ENCODE measurements at places on chromosomes 7 and 10.

- no peak for DNase-seq
Measured at GRCh38 chr7:54394834-54395233, 147.3 kb upstream of the VSTM2A start.

GRCh38 chr7:78379148-78379547 is 580.6 kb downstream of the PHTF2 start:
- DNase-seq, result no peak

- no peak for DNase-seq
Measured at GRCh38 chr7:36639826-36640225, 84.5 kb downstream of the AOAH start.

DNA sequence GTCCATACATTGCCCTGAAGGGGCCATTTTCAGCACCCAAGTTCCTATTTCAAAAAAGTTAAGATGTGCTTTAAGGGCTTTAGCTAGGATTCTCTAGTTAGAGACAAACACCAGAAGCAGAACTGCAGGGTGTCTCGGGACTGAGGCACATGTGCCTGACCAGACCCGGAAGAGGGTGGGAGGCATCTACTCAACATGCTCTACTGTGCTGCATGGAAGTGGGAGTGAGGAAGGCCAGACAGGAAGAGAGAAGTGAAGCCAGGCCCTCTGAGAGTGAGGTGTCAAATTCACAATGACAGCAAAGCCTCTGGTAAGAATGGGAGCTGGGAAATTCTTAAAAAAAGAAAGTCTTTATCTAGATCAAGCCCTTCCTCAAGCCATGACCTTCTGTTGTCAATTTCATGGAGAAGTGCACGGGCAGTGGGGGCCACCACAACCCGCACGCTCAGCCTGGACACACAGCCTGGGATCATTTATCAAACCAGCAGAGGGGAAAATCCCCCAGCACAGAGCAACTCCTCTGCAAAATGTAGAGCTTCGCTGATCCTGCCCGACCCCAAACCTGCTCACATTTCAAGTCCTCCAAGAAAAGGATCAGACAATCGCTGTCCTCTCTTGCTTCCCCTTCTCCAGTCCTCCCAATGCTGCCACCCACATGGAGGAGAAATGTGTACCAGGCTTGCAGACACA is 38.7 kb downstream of the PLXNA4 start:
- no peak for DNase-seq

DNA sequence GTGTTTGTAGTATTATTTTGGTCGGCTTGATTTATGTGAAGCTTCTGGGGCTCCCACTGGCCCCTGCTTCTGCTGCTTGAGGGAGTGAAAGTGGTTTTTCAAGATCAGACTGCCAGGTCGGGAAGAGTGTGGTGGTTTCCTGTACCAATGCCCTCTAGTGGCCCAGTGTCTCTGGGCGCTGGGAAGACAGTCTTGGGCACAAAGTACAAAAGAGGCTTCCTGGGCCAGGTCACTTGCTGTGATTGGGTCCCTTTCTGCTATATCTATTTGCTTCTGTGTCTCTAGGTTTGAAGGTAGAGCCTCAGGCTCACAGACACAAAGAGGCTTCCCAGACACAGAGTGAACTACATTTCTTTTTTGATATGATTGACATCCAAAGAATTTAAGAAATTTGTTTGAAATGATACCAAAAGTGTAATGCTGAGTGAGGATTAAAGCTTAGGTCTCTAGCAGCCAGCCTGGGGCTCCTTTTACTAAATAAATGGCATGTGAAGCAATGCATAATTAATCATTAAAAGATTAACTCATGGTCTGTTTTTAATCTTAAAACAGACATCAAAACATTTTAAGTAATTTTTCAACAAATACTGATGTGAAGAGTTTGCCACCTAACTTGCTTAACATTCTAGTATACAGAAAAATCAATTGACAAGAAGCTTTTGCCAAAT is 36.3 kb downstream of the ABCB1 start:
- peak; percentile 52 for DNase-seq

DNA sequence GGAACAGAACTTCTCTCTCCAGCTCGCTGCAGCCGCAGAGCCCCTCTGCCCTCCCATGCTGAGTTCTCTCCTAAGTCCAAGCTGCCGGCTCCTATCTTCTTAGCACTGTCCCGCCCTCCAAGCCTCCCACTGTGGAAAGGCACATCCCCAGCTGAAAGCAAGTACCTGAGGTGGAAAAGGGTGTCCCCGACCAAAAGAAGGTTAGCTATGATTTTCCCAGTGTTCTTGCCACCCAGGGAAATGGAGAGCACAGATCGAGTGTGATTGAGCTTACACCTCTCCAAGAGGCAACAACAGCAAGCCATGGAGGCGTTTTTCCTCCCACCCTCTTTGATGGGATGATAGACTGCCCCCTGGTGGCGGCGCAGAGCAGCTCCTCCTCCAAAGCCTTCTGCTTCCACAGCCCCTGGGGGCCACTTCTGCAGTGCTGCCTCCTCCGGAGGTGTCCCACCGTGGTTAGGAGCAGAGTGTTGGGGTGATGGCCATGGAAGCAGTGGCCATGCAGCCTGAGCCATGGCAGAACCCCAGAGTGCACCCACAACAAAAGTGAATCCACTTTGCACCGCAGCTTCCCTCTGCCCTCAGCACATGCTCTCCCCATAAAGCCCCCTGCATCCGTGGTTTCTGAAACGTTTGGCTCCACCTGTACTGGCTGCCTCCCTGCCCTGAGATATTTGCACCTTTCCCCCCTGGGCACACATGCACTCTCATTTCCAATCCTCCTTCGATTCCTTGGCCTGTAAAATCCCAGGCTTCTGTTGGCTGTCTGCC is 143.1 kb upstream of the STK17A start:
- peak; percentile 85 for DNase-seq

DNA sequence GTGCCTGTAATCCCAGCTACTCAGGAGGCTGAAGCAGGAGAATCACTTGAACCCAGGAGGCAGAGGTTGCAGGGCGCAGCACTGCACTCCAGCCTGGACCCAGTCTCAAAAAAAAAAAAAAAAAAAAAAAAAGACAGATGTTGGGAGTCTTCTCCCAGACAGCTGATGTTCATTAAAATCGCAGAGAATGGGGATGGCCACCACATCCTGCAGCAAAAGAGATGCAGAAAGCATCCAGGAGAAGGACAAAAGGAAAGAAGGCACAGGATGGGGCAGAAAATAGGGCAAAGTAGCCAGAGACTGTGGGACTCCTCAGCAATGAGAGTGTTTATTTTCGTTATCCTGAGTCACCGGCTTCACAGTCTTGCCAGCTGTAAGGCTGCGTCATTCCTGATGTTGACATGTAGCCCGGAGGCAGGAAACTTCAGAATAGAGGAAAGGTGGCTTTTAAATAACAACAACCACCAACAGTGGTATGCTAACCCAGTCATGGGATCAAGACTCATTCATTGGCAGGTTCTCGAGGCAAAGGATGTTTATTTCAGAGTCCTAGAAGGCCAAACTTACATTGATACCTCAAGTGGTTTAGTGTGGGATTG is 149.5 kb upstream of the SVIL start:
- DNase-seq, result peak; percentile 57

- DNase-seq, result no peak
Measured at GRCh38 chr10:44985175-44985681, 6.6 kb upstream of the DEPP1 start.

- no peak for DNase-seq
Measured at GRCh38 chr10:26410356-26410755, 27.8 kb upstream of the APBB1IP start.

GRCh38 chr10:17685233-17685840 is 41.4 kb downstream of the STAM start:
- DNase-seq, result no peak

DNA sequence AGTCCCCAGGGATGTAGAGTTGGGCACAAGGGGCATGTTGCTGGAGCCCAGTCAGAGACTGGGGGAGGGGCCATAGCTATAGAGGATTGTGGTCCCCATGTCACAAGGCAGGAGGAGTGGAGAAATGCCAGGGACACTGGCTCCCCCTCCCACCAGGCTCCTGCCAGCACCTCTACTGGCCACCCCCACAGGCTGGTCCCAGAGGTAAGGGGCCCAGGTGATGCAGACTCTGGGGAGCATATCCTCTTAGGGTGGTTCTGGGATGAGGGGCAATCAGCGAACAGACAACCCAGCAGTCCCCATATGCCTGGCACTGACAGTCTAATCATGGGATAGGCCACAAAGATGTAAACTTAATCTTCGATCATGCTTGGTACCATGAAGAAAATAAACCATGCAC is 21.2 kb downstream of the C10orf71 start:
- DNase-seq, result no peak

All from iPS-NIHi11 (cell line).